Small intestine (tissue), 16 donors: ENCODE measurements at places on chromosomes 5 and 9.

DNA sequence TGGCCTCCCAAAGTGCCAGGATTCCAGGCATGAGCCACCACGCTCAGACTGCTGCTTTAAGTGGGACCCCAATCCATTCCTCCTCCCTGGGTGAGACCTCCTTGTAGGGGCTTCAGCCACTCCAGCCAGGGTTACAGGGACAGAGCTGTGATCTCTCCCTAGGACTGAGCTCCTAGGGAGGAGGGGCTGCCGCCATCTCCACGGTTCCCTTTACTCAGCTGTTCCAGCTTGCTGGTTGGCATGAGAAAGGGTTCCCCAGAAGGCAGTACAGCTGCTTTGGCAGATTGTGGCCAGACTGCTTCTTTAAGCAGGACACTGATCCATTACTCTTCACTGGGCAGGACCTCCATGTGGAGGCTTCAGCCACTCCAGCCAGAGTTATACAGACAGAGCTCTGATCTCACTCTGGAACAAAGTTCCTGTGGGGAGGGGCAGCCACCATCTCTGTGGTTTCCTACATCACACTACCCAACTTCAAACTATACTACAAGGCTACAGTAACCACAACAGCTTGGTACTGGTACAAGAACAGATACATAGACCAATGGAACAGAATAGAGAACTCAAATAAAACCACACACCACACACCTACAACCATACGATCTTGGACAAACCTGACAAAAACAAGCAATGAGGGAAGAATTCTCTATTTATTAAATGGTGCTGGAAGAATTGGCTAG, 7.2 kb downstream of the INSL6 start:
- no peak overlapping the region for H3K4me3 ChIP-seq
- H3K27ac ChIP-seq, result no peak overlapping the region
- H3K4me1 ChIP-seq, result no peaks in the 10 kb centered on the region
- no peaks in the 10 kb centered on the region for H3K36me3 ChIP-seq
- DNase-seq, result no peak
- H3K27me3 ChIP-seq, result no peaks in the 10 kb centered on the region

- H3K4me1 ChIP-seq, result no peaks in the 10 kb centered on the region
- DNase-seq, result no peak
- H3K36me3 ChIP-seq, result no peaks in the 10 kb centered on the region
- no peak overlapping the region for H3K4me3 ChIP-seq
Observed at GRCh38 chr9:37236822-37237221, 116.4 kb downstream of the ZCCHC7 start.

DNA sequence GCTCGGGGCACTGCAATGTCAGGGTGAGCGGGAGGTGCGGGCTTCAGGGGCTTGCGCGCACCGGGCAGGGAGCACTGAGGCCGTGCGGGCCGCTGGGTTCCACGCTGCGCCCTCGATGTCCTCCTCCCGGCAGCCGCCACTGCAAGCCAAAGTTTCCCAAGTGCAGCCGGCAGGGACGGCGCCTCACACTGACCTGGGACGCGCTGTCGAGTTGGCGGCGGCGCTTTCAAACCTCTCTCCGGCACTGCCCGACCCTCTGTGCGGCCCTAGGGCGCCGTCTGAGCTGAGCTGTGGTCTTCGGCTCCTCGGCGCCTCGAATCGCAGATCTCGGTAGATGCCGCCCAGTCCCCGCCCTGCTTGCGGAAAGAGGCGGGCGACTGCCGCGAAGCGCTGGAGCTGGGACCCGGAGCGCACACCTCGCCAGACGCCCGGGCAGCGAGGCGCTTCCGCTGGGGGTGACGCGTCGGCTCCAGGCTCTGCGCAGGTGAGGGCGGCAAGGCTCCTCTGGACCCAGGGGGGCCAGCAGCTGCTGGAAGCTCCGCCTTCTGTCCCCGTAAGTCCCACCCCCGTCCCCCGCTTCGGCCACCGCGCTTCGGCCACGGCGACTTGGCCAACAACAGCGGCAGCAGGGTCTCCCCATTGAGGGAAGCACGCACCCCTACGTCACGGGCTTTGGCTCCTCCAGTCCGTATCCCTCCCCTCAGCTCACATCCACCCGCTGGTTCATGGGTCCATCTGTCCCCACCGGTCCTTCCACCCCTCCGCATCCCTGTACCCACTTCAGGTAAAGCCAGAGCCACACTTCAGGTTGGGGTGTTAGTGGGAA, at the start of gene ANKRD34B:
ANKRD34B (minus strand) TSS at position 320 of the 826 bp plus-strand sequence. CDS start 10,261 bp downstream, outside the sequence.
- H3K27me3 ChIP-seq, result peaks cover 19% of the 10 kb centered on the region
- no peaks in the 10 kb centered on the region for H3K36me3 ChIP-seq
- H3K4me1 ChIP-seq, result peaks cover 8% of the 10 kb centered on the region
- H3K4me3 ChIP-seq, result peak within 1 kb of the TSS; percentile 48
- no peak for DNase-seq
- H3K27ac ChIP-seq, result no peak within 1 kb of the TSS

GRCh38 chr5:119330367-119331183, 25.2 kb upstream of the TNFAIP8 start:
- H3K27ac ChIP-seq, result no peak overlapping the region
- no peaks in the 10 kb centered on the region for H3K4me1 ChIP-seq
- no peak for DNase-seq
- H3K27me3 ChIP-seq, result no peaks in the 10 kb centered on the region

- no peak overlapping the region for H3K27ac ChIP-seq
- no peaks in the 10 kb centered on the region for H3K4me1 ChIP-seq
- DNase-seq, result peak; percentile 55
- no peaks in the 10 kb centered on the region for H3K36me3 ChIP-seq
Observed at GRCh38 chr5:119743927-119744326, 114.6 kb downstream of the FAM170A start.

- no peaks in the 10 kb centered on the region for H3K27me3 ChIP-seq
- DNase-seq, result peak; percentile 26
- no peak overlapping the region for H3K4me3 ChIP-seq
- H3K36me3 ChIP-seq, result no peaks in the 10 kb centered on the region
- no peaks in the 10 kb centered on the region for H3K4me1 ChIP-seq
Observed at GRCh38 chr5:127446626-127447025, 70.8 kb upstream of the PRRC1 start.

GRCh38 chr5:145858959-145859358, 13.9 kb downstream of the GRXCR2 start:
- H3K27me3 ChIP-seq, result no peaks in the 10 kb centered on the region
- no peak overlapping the region for H3K4me3 ChIP-seq
- no peaks in the 10 kb centered on the region for H3K36me3 ChIP-seq
- H3K27ac ChIP-seq, result no peak overlapping the region
- no peak for DNase-seq
- peaks cover 30% of the 10 kb centered on the region for H3K4me1 ChIP-seq

- H3K27me3 ChIP-seq, result no peaks in the 10 kb centered on the region
Observed at GRCh38 chr5:65262649-65263059, 219.1 kb downstream of the ADAMTS6 start.

DNA sequence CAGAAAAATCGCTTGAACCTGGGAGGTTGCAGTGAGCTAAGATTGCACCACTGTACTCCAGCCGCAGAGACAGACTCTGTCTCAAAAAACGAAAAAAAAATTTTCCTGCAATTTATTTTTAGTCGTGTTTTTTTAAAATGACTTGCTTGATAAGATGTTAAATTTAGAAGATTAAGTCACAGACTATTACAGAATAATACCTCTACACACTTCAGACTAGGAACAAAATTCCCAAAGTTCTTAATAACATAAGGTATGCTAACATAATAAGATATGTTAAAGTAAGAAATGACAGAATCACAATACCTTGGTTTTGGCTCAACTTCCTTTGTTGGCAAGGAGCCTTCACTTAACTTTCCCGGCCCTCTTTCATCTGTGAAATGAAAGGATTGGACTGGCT, 59.5 kb upstream of the NPR3 start:
- DNase-seq, result no peak
- H3K27me3 ChIP-seq, result no peaks in the 10 kb centered on the region
- no peaks in the 10 kb centered on the region for H3K4me1 ChIP-seq
- H3K27ac ChIP-seq, result no peak overlapping the region
- H3K36me3 ChIP-seq, result no peaks in the 10 kb centered on the region
- H3K4me3 ChIP-seq, result no peak overlapping the region

DNA sequence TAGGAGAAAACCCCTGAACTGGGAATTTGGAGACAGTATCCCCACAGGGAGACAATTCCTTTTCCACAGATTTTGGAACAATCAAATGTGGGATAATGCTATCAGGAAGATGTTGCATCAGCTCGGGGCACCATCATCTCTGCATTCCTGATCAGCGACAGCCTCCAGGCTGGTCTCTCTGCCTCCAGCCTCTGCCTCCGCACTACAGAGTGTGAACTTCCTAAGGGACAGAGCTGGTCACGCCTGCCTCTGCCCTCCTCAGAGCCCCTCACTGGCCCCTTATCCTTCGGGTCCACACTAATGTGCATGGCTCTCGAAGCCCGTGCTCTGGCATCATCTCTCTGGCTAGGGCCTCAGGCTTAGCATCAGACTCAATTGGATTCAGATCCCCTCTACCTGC, 8.6 kb downstream of the FOXI1 start:
- H3K4me1 ChIP-seq, result no peaks in the 10 kb centered on the region
- no peak for DNase-seq
- no peaks in the 10 kb centered on the region for H3K36me3 ChIP-seq
- no peak overlapping the region for H3K4me3 ChIP-seq

GRCh38 chr5:75566710-75567309, 44.4 kb upstream of the ANKDD1B start:
- H3K27me3 ChIP-seq, result no peaks in the 10 kb centered on the region
- DNase-seq, result peak; percentile 83
- H3K27ac ChIP-seq, result no peak overlapping the region
- H3K4me3 ChIP-seq, result no peak overlapping the region

GRCh38 chr5:158466191-158466590, 607.2 kb upstream of the CLINT1 start:
- H3K27me3 ChIP-seq, result no peaks in the 10 kb centered on the region
- no peak for DNase-seq
- H3K27ac ChIP-seq, result no peak overlapping the region
- no peaks in the 10 kb centered on the region for H3K36me3 ChIP-seq
- H3K4me1 ChIP-seq, result no peaks in the 10 kb centered on the region

DNA sequence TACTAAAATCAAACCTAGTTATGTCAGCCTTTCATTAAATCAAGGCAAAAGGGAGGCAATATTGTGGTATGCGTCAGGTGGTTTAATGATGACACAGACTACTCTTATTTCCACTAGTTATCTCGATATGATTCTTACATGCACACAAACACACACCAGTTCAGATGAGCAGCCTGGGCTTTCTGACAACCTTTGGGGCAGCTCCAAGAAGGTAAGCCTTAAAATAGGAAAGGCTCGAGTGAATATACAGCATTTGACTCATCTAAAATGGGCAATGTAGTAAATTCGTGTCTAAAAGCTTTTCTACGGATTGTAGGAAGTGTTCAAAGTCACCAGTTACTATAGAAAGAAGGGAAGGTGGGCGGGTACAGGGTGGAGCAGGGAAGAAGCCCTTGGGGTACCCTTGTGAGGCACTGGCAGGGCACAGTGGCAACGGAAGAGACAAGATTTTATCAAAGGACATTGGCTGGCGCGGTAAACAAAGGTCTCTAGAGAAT, 1.9 kb downstream of the ANKH start:
- peak; percentile 37 for DNase-seq
- no peaks in the 10 kb centered on the region for H3K4me1 ChIP-seq
- peak overlapping the region; percentile 75 for H3K27ac ChIP-seq

GRCh38 chr5:154863291-154864080, 5.1 kb downstream of the CNOT8 start:
- no peak overlapping the region for H3K4me3 ChIP-seq
- H3K4me1 ChIP-seq, result peaks cover 3% of the 10 kb centered on the region
- no peak for DNase-seq
- H3K27ac ChIP-seq, result no peak overlapping the region

DNA sequence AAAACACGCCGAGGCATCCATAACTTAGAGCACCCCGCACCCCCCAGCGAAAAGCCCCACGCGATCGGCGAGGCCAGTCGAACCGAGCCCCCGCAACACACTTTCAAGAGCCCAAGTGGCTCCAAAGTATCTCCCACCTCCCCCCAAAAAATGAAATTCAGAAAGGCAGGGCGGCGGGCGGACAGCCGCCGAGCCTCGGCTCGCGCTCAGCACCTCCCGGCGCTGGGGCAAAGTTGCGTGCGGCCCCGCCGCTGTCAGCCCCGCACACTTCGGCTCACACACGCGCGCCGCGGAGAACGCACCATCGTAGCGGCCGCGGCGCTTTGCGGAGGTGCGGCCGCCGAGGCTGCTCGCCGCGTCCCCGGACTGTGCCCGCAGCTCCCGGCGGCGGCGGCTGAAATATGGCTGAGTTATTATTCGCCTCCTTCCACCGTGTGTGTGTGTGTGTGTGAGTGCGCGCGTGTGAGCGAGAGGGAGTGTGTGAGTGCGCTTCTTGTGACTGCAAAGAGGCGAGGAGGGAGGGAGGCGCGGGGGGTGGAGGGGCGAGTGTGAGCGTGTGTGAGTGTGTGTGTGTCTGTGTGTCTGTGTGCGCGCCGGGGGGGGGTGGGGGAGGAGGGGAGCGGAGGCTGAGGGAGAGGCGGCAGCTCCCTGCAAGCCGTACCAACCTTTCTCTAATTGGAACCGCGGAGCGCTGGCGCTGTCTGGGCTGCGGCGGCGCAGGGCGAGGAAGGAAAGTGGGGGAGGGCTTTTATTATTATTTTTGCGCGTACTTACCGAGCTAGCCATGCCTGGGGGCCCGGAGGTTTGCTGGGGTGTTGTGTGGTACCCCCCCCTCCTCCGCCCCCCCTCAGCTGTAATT, 599 bp downstream of the MLLT3 start:
- no peaks in the 10 kb centered on the region for H3K27me3 ChIP-seq
- peaks cover 2% of the 10 kb centered on the region for H3K4me1 ChIP-seq
- peak overlapping the region; percentile 71 for H3K27ac ChIP-seq
- peak; percentile 89 for DNase-seq
- peak overlapping the region; percentile 99 for H3K4me3 ChIP-seq

DNA sequence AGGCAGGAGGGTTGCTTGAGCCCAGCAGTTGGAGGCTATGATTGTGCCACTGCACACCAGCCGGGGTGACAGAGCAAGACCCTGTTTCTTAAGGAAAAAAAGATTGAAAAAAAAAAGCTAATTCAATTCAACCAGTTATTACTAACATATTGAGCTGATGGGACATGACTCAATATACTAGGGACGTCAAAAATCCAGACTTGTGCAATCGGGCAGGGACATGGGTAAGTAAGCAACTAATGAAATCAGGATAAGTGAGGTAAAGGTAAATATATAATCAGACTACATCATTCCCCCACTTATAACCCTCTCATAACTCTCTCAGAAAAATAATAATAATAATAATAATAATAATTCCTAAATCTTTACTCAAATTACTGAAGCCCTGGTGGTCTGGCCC, 975 bp upstream of the HAVCR1 start:
- H3K27ac ChIP-seq, result no peak overlapping the region
- H3K4me1 ChIP-seq, result peaks cover 18% of the 10 kb centered on the region
- no peaks in the 10 kb centered on the region for H3K27me3 ChIP-seq
- H3K36me3 ChIP-seq, result no peaks in the 10 kb centered on the region
